HepG2 (cell line): ENCODE measurements at places on chromosomes 11 and 22. TPM values are rescaled to one million over a fixed set of nuclear protein-coding genes. Genes with fewer than 3 reads are reported as not detected.

- no peaks in the 10 kb centered on the region for H3K4me1 ChIP-seq
- no peak overlapping the region for H3K4me3 ChIP-seq
- no peaks in the 10 kb centered on the region for H3K36me3 ChIP-seq
- H3K27me3 ChIP-seq: no peaks in the 10 kb centered on the region
- no peak overlapping the region for H3K27ac ChIP-seq
These were observed 208.2 kb upstream of the PDGFD start for GRCh38 chr11:104372111-104372510.

GRCh38 chr11:94638902-94639373 lies 71.8 kb downstream of the PIWIL4 start:
- no peaks in the 10 kb centered on the region for H3K4me1 ChIP-seq
- no peak for DNase-seq
- H3K27me3 ChIP-seq: no peaks in the 10 kb centered on the region
- H3K4me3 ChIP-seq: no peak overlapping the region
- H3K36me3 ChIP-seq: no peaks in the 10 kb centered on the region

GRCh38 chr22:37482244-37482643 lies 3.9 kb downstream of the MFNG start:
- H3K4me3 ChIP-seq: no peak overlapping the region
- no peak overlapping the region for H3K27ac ChIP-seq
- DNase-seq: no peak
- H3K4me1 ChIP-seq: peaks cover 74% of the 10 kb centered on the region
- 0 out of 3 replicates have a peak, but pooled peaks cover 14% of the 10 kb centered on the region for H3K27me3 ChIP-seq

DNA sequence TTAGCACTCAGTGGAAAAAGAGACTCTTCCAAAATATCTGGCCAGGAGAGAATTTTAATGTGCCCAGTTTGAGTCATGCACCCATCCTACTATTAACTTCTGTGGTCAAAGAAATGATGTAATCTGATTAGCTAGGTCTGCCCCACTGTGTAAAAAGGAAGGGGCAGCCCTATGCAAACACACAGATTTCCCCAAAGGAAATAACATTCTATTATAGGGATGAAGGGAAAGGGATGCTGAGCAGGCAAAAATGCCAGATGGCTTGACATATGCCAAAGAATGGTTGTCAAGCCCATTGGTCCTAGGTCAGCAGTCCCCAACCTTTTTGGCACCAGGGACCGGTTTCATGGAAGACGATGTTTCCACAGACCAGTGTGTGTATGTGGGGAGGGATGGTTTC lies 43.3 kb upstream of the PAK1 start:
- peaks cover 18% of the 10 kb centered on the region for H3K4me1 ChIP-seq
- H3K36me3 ChIP-seq: no peaks in the 10 kb centered on the region
- DNase-seq: no peak
- no peaks in the 10 kb centered on the region for H3K27me3 ChIP-seq

DNA sequence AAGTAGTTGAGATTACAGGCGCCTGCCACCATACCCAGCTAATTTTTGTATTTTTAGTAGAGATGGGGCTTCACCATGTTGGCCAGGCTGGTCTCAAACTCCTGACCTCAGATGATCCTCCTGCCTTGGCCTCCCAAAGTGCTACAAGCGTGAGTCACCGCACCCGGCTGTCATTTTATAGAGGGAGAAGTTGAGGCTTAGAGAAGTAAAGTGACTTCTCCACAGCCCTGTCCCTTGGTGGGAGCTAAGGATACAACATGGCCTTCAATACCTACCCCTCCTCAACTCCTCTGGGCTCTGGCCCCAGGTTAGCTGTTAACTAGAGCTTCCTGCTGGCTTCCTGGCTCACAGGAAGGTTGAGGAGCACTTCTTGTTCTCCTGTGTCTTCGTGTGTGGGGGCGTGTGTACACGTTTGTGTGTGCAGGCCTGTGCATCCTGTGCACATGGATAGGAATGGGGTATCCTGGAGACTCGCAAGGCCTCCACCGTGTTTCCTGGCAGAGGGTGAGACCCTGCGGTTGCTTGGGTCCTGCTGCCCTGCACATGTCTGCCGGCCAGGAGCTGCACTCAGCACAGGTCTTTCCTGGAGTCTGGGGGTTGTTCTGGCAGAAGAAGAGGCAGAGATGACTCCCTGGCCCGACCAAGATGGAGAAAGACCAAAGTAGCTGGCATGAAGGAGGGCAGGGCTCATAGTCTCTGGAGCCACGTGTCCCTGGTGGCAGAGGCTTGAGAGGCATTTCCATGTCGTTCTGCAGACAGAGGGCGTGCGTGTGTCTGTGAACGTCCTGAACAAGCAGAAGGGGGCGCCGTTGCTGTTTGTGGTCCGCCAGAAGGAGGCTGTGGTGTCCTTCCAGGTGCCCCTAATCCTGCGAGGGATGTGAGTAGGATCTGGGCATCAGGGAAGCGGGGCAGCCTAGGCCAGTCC lies 2.4 kb downstream of the SIDT2 start:
- peak; percentile 76 for DNase-seq

DNA sequence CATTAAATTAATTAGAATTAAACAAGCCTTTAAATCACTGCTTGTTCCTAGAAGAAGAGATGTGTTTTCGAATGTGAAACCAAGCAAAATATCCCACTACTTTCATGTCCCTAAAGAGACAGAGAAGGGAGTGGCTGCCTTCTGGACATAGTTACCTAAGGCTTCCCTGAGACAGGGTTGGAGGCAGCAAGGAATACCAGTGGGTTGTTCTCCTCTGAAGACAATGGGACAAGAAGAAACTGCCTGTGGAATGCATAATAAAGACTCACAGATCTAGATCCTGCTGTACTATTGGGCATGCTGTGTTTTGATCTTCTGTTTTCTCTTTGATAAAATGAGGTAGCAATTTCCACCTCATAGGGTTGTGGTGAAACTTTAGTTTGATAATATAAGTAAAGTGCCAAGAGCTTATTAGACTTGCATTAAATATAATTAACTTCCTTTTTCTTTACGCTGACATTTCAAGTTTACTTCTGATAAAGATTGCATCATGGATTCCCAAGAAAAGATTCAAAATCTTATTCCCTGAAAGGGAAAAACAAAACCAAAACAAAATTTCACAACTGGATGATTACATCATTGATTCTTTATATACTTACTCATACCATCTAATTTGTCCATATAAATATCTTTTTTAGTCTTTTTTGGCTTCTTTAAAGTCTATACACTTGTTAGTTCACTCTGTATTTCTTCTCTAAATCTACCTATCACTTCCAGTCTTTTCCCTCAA lies 621.3 kb downstream of the ETS1 start:
- H3K27ac ChIP-seq: no peak overlapping the region
- no peaks in the 10 kb centered on the region for H3K27me3 ChIP-seq
- no peak overlapping the region for H3K4me3 ChIP-seq
- no peaks in the 10 kb centered on the region for H3K36me3 ChIP-seq

DNA sequence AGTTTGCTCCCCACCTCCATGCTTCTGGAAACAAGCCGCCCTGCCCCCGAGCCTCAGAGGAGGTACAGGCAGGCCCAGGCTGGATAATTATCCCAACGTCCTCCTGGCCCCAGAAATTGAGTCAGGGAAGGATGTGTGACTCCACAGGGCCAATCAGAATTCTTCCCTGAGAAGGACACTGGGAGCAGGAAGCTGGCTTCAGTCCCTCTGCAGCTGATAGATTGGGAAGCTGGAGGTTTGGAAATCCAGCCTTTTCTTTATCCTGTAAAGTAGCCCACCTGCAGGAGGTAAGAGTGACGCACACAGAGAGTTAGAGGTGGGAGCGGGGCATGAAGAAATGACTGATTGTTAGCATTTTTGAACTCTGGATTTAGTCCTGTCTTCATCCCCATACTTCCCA lies 97.5 kb upstream of the CD82 start:
- no peaks in the 10 kb centered on the region for H3K4me1 ChIP-seq
- no peaks in the 10 kb centered on the region; the same call in 1 of the 2 replicates for H3K27me3 ChIP-seq
- no peak for DNase-seq
- H3K27ac ChIP-seq: no peak overlapping the region
- no peak overlapping the region for H3K4me3 ChIP-seq
- no peaks in the 10 kb centered on the region for H3K36me3 ChIP-seq

DNA sequence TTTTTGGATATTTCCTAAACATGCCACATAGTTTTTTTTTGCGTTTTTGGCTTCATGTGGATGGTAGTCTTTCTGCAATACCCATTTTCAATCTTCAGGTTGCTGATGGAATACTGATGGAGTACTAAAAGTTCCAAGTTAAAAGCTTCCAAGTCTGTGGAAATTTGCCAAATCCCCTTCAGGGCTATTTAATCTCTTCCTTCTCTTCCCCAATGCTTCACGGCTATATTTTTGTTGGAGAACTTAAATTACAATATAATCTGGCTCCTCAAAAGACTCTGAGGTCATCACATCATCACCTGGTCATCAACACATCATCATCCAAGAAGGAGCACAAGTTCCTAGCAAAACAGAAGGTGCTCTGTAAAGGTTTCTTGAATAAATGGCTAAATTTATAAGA lies 881.0 kb upstream of the TENM4 start:
- no peak overlapping the region for H3K4me3 ChIP-seq
- no peak overlapping the region for H3K27ac ChIP-seq
- no peak for DNase-seq
- H3K4me1 ChIP-seq: no peaks in the 10 kb centered on the region
- no peaks in the 10 kb centered on the region for H3K36me3 ChIP-seq

DNA sequence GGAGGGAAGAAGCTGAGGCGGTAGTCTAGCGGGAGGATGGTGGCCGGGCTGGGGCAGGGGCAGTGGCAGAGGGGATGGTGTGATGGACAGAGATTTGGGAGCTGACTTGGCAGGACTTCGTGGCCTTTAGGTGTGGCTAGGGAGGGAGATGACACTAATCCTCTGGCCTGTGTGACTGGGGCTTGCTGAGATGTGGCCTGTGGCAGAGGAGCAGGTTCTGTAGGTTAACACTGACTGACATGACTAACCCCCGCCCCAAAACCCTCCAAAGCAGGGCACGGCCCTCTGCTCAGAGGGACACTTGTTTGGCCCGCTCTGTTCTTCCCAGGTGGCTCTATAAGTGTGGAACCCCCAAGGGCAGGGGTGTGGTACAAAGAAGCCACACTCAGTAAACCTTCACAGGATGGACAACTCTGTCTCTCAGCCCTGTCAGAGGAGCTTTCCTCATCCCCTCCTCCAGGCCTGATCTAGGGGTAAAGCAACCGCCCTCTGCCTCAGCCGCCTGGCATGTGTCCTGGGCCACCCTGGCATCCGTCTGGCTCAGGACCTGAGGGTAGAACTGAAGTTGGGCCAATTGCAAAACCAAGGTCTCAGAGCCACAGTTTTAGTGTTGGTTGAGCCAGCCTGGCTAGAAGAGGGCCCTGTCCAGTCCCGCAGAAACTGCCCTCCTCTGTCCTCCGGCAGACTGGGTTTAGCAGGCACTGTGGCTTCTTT lies 15.6 kb downstream of the TOM1 start:
- H3K4me1 ChIP-seq: peaks cover 39% of the 10 kb centered on the region
- peaks cover 34% of the 10 kb centered on the region; the same call in 2 of the 3 replicates for H3K36me3 ChIP-seq
- no peak for DNase-seq

DNA sequence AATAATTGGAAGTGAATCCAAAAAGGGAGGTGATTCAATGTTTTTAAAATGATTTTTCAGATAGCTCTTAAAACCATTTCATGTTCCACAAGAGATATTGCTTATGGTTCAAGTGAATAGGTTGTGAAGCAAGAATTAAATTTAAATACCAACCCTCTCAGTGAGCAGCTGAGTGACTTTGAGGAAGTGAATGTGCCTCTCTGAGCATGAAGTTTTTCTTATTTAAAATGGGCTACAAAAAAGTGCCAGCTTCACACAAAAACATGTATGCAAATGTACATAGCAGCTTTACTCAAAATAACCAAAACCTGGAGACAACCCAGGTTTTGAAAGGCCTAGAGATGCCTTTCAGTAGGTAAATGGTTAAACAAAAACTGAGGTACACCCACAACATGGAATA lies 35.5 kb upstream of the GAB4 start:
- H3K27ac ChIP-seq: no peak overlapping the region

DNA sequence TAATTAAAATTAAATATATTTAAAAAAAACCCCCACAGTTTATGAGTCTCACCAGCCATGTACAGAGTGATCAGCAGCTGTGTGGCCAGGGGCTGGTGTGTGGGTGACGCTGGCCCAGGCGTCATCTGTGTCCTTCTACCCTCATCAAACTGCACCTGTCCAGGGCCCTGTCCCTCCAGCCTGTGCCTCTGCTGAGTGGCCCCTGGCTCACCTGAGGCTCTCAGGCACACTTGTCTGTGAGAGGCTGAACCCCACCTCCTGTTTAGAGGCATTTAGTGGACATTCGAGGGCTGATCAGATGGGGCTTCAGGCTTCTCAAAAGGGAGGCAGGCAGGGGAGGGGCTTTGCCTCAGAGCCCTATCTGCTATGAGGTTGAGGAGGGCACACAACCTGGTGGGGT lies 29.9 kb upstream of the SMIM38 start:
- H3K4me3 ChIP-seq: no peak overlapping the region
- DNase-seq: no peak
- no peaks in the 10 kb centered on the region for H3K36me3 ChIP-seq
- 0 out of 3 replicates have a peak, but pooled peaks cover 2% of the 10 kb centered on the region for H3K27me3 ChIP-seq
- H3K27ac ChIP-seq: no peak overlapping the region

- no peak for DNase-seq
- H3K27me3 ChIP-seq: no peaks in the 10 kb centered on the region
- no peaks in the 10 kb centered on the region for H3K36me3 ChIP-seq
- H3K4me1 ChIP-seq: peaks cover 14% of the 10 kb centered on the region
- H3K27ac ChIP-seq: no peak overlapping the region
These were observed 10.9 kb downstream of the OMP start for GRCh38 chr11:77113382-77114088.

DNA sequence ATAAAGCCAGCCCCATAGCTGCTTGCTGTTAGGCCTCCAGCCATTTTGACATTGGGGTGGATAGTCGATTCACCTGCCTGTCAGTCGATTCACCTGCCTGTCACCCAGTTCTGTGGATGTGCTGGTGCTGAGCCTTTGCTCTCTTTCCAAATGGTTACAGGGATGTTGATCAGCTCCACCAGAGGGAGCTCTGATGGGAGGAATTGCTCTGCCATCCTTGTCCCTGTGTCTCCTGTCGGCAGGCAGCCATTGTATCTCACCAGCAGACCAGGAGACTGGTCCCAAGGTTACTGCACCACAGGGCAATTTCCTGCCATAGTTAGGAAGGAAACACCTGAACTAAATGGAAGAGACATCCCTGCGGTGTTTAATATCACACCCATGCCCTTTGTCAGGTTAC lies 6.1 kb downstream of the MPEG1 start:
- peaks cover 3% of the 10 kb centered on the region for H3K36me3 ChIP-seq
- DNase-seq: peak; percentile 42
- no peak overlapping the region for H3K27ac ChIP-seq
- no peaks in the 10 kb centered on the region for H3K27me3 ChIP-seq
- peaks cover 1% of the 10 kb centered on the region; the same call in 1 of the 2 replicates for H3K4me1 ChIP-seq

GRCh38 chr11:70549796-70550195 lies 151.5 kb downstream of the CTTN start:
- no peak for DNase-seq

DNA sequence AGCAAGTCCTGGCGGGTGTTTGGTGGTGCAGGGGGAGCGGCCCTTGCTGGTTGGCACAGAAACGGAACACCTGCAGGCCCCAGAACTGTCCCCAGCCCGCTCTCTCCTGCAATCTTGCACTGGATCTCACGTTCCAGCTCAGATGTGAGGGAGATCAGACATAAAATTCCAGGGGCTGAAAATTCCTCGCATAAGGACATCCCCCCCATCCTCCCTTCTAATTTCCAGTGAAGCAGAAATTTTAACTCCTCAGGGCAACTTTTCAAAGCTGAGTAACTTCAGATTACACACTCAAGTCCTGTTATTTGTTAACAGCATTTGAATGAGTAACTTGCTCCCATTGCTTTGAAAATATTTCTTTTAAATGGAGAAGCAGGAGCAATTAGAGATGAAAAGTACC lies 40.3 kb upstream of the RASSF10 start:
- H3K4me3 ChIP-seq: no peak overlapping the region
- H3K36me3 ChIP-seq: no peaks in the 10 kb centered on the region
- H3K27me3 ChIP-seq: no peaks in the 10 kb centered on the region
- H3K27ac ChIP-seq: no peak overlapping the region
- DNase-seq: no peak

The LRRC55 gene
- not detected in 2 replicates for total RNA-seq

The UBQLN3 gene
- not detected in 2 replicates for total RNA-seq

The PHLDA2 gene
- total RNA-seq: 0.36 and 0.55 TPM in 2 replicates

The USP28 gene
- total RNA-seq: 34.3 and 52.0 TPM in 2 replicates
